ENCODE measurements at places on chromosomes 4 and X.

DNA sequence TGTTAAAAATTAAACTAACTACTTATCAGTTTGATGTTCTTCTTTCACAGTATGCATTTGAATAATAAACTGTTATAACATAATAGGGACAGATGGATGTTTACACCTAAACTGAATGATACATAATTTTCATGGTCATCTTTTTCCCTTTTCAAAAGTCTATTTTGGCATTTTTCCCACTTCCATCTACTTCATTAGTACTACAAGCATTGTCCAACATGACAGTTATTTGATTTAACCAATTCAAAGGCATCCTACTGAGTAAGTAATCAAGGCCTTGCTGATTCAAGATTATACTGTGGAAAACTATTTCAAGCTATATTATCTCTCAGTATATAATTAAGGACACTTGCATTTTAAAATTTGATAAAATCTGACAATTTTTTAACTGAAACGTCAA is 212.9 kb downstream of the FAT4 start:
- no peak for DNase-seq

DNA sequence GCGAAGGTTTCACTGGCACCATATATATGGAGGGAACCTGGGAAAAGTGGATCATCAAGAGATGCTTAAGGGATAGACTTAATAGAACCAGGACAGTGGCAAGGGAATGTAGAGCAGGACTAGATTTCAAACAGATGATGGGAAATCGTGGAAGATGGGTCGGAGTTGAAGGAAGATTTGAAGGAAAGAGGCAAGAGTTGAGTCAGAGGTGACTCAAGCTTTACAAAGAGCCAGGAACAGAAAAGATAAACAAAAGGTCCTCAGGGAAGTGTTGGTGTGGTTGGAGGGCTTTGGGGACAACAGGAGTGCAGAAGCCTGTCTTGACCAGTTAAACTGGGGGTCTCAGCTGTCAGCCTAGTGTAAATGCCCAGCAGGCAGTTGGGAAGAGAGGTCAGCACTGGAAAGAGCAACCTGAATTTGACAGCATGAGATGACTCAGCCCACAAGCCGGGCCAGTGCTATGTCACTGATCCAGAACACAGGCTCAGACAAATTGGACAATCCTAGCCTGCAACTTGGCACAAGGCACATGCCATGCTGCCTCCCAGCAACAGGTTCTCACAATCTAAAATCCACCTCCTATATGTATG is 230.5 kb downstream of the IDS start:
- DNase-seq: no peak

DNA sequence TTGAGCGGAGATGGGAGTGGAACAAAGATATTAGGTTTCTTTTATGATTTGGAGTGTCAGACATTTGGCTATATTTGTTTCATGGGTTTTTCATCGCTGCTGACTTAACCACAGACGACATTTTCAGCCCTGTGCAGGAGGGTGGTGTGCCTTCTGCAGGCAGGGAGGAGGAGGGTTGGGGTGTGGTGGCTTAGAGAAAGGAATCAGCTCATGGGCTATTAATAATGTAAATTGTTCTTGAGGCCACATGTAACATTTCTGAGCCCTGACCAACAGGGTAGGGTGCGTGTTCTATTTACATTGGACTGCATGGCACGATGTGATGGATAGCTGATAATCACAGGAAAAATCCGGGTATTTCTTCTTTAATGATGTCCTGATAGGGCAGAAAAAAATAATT is 67.6 kb downstream of the POLA1 start:
- DNase-seq: no peak

DNA sequence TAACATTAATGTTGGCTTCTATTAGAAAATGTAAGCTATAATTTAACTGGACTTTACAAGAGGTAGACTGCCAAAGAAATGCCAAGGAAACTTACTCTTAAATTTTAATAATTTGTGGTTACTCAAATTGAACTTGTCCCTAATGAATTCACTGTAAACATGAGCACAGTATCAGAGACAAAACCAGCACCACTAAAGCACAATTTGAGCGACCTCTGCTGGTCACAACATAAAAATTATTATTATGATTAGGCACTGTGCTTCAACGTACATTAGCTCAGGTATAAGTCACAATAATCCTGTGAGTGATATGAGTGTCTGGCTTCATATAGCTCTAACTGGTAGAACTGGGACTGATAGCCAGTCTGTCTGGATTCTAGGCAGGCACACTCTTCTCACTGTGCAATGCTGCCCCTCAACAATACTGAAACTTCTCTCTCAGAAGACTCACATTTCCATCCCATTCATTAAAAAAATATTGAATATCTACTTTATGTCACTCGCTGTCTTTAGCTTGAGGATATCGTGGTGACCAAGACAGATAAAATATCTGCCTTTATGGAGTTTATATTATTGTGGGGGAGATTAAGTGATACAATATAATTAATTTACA is 8.0 kb downstream of the NUDT6 start:
- DNase-seq: no peak
